ENCODE measurements at places on chromosomes 7 and 10. TPM values are rescaled to one million over a fixed set of nuclear protein-coding genes. Genes with fewer than 3 reads are reported as not detected.

GRCh38 chr7:155505422-155505793 is 41.0 kb downstream of the CNPY1 start:
- no peak for DNase-seq

GRCh38 chr7:2751086-2751485 is 63.1 kb downstream of the AMZ1 start:
- DNase-seq = no peak

- no peak for DNase-seq
Measured at GRCh38 chr10:11520892-11521291, 90.6 kb downstream of the USP6NL start.

GRCh38 chr10:12589291-12589690 is 239.9 kb downstream of the CAMK1D start:
- DNase-seq = no peak

DNA sequence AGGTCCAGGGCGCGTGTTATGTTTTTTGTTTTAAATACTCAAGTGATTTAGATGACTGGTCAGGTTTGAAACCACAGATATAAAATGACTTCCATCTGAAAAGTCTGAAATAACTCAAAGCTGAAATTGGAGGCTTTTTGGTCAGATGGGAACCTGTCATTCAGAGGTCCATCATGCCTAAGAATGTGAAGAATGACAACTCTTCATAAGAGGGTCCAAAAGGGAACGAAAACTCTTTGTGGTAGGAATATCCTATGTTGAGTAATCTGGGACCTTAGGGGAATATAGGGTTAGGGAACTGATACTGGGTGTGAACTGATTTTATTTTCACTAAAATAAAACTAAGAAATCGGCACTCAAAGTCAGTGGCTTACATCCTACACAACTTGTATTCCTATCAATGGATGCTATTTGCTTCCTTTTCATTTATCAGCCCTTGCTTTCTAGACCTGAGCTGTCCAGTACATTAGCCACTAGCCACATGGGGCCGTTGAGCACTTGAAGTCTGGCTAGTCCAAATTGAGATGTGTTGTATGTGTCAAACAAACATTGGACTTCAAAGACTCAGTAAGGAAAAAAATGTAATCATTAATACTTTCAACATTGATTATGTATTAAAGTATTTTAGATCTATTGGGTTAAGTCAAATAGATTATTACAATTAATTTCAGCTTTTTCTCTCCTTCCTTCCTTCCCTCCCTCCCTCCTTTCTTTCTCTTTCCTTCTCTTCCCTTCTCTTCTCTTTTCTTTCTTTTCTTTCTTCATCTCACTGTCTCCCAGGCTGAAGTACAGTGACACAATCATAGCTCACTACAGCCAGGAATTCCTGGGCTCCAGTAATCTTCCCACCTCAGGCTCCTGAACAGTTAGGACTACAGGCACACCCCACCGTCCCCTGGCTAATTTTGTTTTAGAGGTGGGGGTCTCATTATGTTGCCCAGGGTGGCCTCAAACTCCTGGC is 56.5 kb upstream of the KDM7A start:
- DNase-seq = no peak

DNA sequence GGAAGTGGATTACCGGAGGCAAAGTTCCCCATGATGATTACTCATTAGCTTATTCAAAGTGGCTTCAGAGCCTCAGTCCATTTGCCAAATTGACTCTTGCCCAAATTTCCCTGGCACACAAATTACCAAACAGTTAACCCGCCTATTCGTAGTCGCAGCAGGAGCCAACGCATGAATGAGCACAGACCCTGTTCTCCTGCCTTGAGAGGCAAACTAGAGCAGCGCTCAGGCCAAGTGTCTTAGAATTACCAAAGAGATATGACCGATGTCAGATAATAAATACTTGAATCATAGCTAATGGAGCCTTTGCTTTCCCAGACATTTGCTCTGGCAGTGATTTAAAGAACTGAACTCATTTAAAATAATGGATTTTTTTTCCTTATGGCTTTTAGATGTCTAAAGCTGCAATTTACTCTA is 64.9 kb downstream of the CTTNBP2 start:
- DNase-seq = no peak

DNA sequence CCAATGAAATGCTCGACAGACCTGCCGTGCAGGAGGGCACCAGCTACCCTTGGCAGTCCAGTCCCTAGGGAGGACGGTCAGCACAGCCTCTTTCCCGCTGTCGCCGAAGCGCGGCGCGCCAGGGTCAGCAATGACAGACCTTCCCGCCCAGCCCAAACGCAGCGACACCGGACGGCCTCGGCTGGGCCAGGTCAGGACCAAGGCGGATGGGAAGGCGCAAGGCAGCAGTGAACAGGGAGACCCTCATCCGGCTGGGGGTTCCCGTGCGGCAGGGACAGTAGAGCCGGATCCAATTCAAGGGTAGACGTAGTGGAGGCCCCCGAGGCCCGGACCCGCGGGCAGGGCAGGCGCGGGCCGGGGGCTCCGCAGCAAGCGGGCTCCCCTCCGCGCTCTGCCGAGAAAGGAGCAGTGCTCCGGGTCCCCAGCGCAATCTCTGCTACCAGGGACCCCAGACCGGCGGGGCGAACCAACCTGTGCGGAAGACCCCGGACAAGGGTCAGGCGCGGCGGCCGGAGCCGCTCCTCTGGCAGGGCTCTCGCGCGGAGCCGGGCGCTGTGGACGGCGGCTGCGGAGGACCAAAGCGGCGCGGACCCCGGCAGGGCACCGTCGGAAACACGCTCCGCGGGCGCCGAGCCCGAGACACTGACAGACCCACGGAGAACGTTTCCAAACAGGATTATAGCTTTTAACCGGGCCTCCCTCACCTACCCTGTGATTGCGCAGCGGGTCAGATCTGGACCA is at the start of gene SEC31B:
TSS of gene SEC31B (minus strand) at position 551 of the 741 bp plus-strand sequence. CDS start 2,909 bp downstream, outside the sequence.
- DNase-seq = no peak

Gene ADAM22
- polyA plus RNA-seq = 14.2 TPM

DNA sequence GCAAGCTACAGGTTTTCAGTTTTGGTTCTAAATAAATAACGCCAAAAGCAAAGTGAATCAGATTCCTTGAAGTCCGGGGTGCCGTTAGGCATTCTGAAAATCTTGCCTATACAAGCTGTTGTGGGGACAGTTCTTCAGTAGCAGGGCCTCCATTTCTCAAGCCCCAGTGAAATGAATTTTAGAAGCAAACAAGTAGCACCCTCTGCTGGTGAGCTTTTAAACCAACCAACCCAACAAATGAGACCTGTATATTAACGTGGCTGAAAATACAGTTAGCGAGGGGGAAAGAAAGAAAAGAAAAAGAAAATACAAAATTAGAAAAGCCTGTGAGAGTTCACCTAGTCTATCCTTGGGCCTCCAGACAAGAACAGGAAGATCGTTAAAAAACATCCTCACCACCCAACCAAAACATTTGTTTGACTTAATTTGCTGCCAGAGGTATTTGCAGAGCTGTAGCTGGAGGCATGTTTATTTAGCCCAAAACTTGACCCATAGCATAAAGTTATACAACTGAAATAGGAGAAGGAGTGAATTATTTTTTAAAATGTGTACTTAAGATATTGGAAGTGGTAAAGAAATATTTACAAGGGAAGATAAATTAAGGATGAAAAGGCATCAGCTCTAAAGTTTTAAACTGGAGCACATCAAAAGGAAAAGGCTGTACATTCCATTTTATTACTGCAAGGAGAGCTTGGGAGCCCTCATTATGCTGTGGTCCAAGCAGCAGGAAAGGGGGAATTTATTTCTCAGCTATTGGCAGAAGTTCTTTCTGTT is 98.9 kb downstream of the DYNC1I1 start:
- DNase-seq = peak; percentile 68

DNA sequence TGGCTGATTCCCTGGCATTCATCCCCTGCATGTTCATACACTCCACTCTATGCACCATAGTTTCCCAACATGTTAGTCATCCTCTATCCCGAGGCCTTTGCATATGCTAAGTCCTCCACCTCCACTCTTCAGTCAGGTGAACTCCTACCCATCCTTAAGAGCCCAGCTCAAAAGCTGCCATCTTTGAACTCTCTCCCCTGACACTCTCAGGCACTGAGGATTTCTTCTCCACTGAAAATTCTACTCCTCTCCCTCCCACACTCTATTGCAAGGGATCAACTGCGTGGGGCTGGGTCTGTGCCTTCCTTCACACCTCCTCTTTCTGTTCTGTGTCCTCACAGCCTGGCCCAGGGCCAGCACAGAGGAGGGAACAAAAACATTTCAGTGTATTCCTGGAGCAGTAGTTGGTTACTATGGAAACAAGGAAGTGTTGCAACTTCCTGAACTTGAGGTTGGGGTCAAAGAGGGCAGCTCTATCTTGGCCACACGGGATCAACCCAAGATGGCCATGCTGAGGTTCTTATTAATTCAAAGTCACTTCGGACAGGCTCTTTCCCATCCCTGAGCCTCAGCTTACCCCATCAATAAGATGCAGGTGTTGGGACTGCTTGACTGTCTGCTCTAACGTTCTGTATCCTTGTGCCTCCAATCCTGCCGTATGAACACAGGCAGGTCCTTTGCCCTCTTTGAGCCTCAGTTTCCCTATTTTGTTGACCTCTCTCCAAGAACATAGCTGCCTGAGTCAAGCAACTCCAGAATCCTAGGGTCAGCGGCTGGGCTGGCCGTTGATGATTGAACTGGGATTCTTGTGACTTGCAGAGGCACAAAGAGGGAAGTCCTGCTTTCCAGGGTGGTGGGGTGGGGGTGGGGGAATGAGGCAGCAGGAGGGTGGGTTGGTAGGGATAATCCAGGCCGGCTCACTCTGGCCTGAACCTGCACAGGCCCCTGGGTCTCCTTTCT is 15.5 kb downstream of the ZMIZ1 start:
- DNase-seq = peak; percentile 80

GRCh38 chr10:28587970-28588290 is 55.0 kb downstream of the WAC start:
- no peak for DNase-seq

- no peak for DNase-seq
Measured at GRCh38 chr7:116798232-116798631, 64.2 kb upstream of the CAPZA2 start.

DNA sequence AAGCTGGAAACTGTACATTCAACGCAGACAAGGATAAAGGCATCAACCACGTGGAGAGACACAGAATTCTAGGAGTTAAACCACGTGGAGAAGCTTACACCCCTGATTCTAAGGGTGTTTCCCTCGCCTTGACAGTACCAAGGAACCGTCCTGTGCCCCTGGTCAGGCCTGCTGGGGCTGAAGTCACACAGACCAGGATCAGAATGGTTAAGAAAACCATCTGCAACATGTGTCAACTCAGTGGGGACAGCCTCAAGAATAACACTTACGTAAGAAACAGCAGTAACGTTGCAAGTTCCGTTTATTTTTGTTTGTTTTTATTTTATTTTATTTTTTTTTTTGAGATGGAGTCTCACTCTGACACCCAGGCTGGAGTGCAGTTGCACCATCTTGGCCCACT is 55.6 kb downstream of the CHST15 start:
- no peak for DNase-seq

DNA sequence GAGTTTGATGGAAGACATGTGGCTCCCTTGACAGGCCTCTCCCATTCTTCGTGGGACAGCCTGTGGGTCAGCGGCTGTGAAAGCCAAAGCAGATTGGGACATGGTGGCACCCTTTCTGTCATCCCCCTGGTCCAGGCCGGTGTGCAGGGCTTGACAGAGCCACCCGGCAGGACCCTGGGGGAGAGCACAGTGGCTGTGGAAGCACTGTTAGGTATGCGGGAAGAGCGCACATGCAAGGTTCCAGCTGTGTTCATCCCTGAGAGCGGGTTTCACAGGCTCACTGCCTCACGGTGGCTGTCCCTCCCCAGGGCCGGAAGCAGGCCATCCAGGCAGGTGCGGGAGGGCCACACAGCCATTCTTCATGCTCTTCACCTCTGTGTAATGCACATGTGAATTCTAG is 29.8 kb downstream of the SHH start:
- DNase-seq = no peak

Gene CCNY
- 111 TPM for polyA plus RNA-seq

- DNase-seq = no peak
Measured at GRCh38 chr10:124283215-124283948, 135.3 kb downstream of the OAT start.

Gene COPS6
- 126 TPM for polyA plus RNA-seq

GRCh38 chr7:45978010-45978681 is 57.1 kb upstream of the IGFBP3 start:
- DNase-seq = peak; percentile 57

DNA sequence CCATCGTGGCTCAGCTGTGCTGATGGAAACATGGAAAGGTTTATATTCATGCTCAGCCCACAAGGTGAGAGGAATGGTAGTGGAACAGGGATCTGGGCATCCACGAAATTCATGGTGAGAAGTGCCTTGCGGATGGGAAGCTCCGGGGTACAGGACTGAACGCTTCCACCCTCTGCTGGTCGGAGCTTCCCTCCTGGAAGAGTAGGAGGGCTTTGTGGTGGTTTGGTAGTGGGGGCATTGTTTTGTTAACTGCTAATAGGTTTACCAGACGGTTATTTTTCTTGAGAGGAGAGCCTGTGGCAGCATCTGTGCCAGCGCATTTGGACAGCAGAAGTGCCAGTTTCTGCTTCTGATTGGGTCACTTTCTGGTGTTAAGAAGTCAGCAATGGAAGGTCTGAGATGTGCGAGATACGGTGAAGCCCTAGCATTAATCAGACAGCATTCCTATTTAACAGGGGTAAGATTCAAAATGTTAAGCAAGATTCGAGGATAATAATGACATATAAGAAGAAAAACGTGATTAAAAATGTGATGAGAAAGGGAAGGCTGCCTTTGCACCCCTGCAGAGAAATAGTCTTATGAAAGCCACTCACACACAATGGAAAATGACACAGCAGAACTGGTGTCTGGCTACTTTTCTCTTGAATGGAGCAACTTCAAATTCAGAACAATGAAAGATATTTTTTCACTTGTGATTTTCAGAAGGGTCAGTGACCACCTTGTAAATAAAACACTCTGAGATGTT is 17.7 kb downstream of the ABCA13 start:
- no peak for DNase-seq

- no peak for DNase-seq
Measured at GRCh38 chr10:53430127-53430891, 657.7 kb upstream of the MBL2 start.

- DNase-seq = no peak
Measured at GRCh38 chr7:151520419-151521261, 945 bp upstream of the RHEB start.

Gene HOXA11
- 32.2 TPM for polyA plus RNA-seq

GRCh38 chr10:99784016-99784726 is 1.7 kb downstream of the ABCC2 start:
- no peak for DNase-seq

Gene LRRC18
- 0.20 TPM for polyA plus RNA-seq
